SJSA1 (cell line): ENCODE measurements at places on chromosomes 1 and 21. TPM values are rescaled to one million over a fixed set of nuclear protein-coding genes. Genes with fewer than 3 reads are reported as not detected.

Gene FCRL5
- not detected in 2 replicates for total RNA-seq

Gene OR2M3
- not detected in 2 replicates for total RNA-seq

Gene KISS1
- 190 and 222 TPM in 2 replicates for total RNA-seq

Gene ILDR2
- 39.4 and 43.5 TPM in 2 replicates for total RNA-seq

Gene ZMYND12
- not detected in 2 replicates for total RNA-seq

Gene SELENBP1
- 21.6 and 31.1 TPM in 2 replicates for total RNA-seq

Gene KCNH1
- 0.58 and 2.7 TPM in 2 replicates for total RNA-seq

- peak; percentile 71 for DNase-seq
These were observed 4.6 kb downstream of the SLC37A1 start for GRCh38 chr21:42518215-42518614.

GRCh38 chr1:21724098-21724497, 54.9 kb upstream of the RAP1GAP start:
- DNase-seq = no peak

DNA sequence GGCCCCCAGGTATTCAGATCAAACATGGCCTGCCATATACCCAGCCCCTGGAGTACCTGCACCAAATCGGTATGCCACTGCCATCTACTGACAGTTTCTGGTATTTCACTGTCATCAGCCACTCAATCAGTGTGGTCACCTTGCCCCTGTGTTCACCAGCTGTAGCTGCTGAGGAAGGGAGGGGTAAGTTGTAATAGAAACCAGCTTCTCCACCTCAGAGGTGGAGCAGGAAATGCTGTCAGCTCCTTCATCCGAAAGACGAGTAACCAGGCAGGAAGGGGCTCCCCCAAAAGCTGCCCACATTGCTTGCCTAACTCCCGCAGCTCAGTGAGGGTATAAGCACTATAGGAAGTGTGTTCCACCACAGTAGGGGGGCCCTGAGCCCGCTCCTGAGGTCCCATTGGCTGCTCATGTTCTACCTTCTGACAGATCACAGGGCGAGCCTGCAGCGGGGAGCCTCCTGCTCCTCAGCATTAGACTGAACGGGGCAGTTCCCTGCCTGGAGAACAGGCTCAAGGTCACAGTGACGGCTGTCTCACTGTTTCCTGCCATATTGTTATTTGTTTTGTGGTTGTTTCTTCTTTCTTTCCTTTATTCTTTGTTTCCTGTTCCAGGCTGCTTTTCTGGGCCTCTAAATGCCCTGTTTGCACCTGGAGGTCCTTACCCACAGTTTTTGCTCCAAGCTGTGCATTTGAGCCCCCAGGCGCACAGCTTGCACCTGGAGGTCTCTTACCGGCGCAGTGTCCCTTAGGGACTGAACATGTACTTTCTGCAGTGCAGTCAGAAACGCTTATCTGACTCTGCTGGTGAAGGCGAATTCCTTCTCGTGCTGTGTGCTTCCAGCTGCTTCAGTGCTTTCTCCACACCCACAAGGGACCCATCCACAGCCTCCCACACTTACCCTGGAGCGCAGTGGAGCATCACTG, 1638.3 kb downstream of the MRPL39 start:
- no peak for DNase-seq

GRCh38 chr1:150507912-150508864, at the start of gene ECM1:
Gene ECM1 (plus strand): TSS chr1:150508109. CDS start chr1:150508210, 101 bp downstream.
- peak; percentile 76 for DNase-seq

GRCh38 chr1:15943328-15943991, 32.4 kb downstream of the ZBTB17 start:
- no peak for DNase-seq

GRCh38 chr1:3787349-3787715, 9.0 kb downstream of the LRRC47 start:
- no peak for DNase-seq

- no peak for DNase-seq
These were observed 3.1 kb upstream of the PGBD5 start for GRCh38 chr1:230429067-230429735.

GRCh38 chr1:67816506-67816905, 16.8 kb downstream of the GNG12 start:
- DNase-seq = no peak

DNA sequence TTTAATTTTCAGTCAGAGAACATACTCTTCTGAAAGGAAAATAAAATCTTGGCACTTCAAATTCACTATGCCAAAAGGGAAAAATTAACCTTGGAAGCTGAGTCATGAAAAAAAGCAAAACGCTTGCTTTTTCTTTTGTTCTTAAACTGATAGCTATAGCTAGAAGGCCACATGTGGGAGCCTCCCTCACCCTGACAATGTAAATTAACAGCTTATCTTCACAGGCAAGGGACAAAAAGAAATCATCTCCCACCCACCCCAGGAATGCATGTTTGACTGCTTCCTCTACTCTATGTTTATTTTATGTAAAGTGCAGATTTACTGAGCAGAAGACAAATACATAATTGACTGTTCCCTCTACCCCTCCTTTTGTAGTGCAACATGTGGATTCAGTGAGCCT, 38.0 kb downstream of the EBNA1BP2 start:
- DNase-seq = peak; percentile 51

GRCh38 chr1:82867781-82868180, 1067.0 kb downstream of the ADGRL2 start:
- no peak for DNase-seq
